ENCODE measurements at places on chromosomes 3 and 15.

- DNase-seq, result peak; percentile 34
Observed at GRCh38 chr3:45109771-45110508, 36.2 kb downstream of the CDCP1 start.

GRCh38 chr15:74291101-74292071 lies 55.3 kb downstream of the CCDC33 start:
- peak; percentile 73 for DNase-seq

DNA sequence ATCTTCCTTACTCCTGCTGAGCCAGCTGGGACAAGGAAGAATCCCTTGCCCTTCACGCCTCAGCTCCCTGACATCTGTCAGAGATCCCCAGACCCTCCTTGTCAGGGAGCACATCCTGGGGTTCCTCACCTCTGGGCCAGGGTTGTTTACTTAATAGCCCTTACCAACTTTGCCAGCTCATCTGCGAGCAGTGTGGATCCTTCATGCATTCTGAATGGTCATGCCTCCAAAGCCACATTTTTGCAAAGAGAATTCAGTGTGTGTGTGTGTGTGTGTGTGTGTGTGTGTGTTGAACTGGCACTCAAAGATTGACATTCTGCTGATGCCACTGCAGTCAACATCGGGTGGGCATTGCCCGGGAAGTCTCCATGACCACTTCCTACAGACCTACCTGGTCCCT lies 112.6 kb downstream of the SLC49A4 start:
- no peak for DNase-seq

- no peak for DNase-seq
Observed at GRCh38 chr15:71458089-71458660, 342.9 kb downstream of the THSD4 start.
